T-helper 2 cell treated with Interferon-gamma antibody and Interleukin-4, amounts not matched to agents 5 μg/mL and 100 μg/mL, for 36 hours (primary cell): ENCODE measurements at places on chromosomes 12 and 14.

DNA sequence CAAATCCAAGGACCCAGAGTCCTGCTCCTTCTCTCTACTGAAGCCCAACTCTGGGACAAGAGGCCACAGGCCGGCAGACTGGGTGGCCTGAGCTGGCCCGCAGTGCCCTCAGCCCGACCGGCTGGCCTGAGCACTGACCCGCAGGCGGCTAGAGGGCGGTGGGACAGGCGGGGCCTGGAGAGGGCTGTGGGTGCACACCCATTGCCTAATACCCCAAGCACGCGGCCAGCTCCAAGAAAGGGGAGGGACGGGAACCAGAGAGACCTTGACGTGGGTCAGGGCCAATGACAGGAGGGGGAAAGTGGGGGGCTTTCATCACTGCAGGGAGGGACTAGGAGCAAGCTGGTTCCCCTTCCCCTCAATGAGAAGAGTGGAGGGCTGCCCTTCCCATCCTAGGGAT is 2.0 kb upstream of the WNT10B start:
- no peak for DNase-seq

- DNase-seq = no peak
Measured at GRCh38 chr14:82313889-82314288, 780.2 kb upstream of the SEL1L start.

DNA sequence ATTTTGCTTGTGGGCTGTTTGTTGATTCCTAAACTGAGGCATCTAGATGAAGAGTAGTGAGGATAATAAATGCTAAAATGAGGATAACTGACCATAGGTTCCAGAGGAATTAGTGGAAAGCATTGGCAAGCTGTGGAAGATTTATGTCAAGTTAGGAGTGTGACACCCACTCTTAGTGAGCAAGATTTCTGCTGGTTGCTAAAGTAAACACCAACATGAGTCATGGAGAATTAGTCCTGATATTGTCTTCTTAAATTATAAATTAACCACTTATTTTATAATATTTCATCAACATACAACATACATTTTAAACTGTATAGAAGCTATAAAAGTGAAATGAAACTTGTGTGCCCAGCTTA is 328.2 kb downstream of the RPL10L start:
- no peak for DNase-seq

DNA sequence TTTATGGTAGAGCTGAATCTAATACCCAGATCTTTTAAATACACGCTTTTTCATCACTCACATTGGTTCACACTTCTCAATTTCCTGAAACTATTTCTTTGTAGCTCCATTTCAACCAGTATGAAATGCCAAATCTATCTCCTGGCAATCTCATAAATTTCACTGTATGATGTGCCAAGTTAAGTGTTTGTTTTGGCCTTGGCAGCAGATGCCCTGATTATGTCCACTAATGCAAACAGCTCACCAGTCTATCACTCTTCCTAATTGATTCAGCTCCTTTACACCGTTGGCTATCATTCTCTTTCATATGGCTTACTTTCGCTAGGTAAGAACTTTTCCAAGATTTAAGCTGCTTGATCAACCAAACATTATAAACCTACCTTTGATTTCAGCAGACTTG is 58.6 kb downstream of the ZFC3H1 start:
- no peak for DNase-seq

GRCh38 chr12:57343703-57344378 is 87.0 kb downstream of the R3HDM2 start:
- peak; percentile 5 for DNase-seq

DNA sequence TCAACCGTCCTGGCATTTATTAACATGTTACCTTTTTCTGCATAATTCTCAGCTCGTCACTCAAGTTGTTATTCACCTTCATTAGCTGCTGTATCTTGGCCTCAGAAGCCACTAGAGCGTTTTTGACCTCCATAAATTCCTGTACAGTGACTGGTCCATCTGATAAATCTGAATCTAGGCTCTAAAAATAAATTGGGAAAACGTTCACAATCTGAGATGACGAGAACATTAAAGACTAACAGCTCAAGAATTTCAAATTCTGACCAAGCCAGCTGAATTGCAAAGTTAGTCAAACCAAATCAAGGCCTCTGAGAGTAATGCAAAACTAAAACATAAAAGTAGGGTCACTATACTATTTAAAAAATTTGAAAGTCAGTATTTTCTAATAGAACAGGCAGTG is 45.0 kb downstream of the GIT2 start:
- DNase-seq = no peak

DNA sequence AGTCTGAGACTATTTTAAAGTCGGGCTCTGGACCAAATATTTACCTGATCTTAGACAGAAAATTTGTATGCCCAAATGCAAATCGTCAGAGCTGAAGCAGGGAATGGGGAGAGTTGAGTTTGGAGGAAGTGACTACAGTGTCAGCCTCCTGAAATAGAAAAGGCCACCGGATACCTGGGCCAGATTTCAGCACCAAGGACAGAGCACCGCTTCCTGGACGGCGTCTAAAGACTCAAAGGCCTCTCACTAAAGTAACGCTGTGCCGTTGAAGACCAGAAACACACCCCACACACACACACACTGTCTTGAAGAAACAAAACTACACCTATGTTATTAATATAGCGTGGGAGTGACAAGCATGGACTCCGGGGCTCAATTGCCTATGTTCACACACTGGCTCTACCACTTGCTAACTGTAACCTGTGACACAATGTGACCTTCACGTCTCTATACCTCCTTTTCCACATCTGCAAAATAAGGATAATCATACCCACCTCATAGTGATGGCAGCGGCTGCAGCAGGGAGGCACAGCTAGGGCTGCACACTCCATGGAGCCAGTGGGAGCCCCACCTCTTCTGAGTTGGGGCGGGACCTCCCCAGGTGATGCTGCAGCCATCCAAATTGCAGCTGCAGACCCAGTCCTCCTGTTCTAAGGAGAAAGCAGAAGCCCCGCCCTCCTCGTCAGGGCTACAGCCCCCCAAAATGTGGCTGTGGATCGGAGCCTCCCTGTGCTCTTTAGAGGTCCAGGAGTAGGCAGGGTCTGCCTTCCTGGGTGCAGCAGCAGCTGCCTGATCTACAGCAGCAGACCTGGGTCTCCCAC is 35.6 kb downstream of the KRT76 start:
- peak; percentile 49 for DNase-seq

GRCh38 chr14:76742185-76742584 is 19.1 kb upstream of the VASH1 start:
- DNase-seq = no peak

DNA sequence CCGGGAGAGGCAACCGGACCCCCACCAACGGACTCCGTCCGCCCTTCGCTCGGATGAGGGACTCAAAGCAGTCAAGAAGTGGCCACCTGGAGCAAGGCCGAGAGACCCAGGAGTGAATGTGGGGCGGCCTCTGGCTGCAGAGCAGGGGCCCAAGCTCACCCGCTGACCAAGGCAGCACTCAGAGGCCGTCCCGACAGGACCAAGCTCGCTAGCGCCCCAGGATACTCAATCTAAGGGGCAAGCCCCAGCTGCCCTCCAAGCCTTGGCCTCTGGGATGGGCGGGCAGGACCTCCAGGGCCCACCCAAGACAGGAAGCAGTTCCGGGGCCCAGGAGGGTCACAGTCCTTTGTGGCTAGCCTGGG is 936 bp downstream of the AKT1 start:
- no peak for DNase-seq

DNA sequence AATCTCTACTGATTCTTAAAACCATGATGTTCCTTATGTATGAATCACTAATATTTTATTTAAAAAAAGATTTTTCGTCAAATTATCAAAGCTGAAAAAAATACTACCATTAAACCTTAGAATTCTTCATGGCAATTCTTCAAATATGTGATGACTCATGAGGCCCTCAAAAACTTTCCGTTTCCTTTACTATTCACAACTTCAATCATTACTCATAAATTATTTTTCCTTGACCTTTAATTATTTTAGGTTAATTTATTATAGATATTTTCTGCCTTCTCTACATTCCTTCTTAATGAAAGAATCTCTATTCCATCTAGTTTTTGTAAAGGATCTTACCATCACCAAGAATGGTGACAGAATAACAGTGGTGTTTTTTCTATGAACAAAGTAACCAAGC is 162.1 kb upstream of the SOX5 start:
- DNase-seq = no peak

DNA sequence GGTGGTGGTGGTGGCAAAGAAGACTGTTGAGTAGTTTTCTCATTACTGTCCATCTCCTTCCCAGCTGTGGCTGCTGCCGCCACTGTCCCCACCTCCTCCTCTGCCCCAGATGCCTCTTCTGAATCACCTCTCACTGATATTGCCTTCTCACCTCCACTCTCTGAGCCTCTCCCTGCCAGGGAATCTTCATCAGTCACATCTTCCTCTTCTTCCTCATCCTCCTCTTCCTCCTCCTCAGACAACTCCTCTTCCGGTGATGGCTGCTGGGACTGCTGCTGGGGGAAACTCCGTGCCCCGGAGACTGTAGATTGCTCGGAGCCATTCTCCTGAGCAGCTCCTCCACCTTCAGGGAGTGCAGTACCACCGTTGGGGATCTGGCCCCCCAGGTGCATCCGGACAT is 2.9 kb downstream of the SALL2 start:
- DNase-seq = no peak

- DNase-seq = no peak
Measured at GRCh38 chr12:128564956-128565355, 258.8 kb downstream of the SLC15A4 start.

DNA sequence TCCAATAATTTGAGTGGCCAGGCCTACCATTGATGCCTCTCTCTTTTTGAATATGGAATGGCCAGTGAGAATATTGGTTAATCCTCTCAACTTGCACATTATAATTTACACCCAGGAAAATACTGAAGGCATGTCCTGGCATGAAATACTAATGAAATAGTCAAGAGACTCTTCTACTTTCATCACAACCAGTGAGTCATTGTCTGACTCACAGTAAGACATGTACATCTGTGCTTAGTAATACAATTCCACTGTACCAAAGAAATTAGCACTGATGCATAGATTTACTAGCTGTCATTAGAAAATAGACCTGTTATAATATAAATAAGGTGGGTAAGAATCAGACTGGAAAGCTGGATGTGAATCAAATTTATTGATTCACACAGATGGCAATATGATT is 31.6 kb downstream of the KCNC2 start:
- DNase-seq = no peak

GRCh38 chr12:102167821-102168604 is 29.6 kb downstream of the PMCH start:
- DNase-seq = no peak

GRCh38 chr14:66037361-66037760 is 448.8 kb upstream of the CCDC196 start:
- no peak for DNase-seq

DNA sequence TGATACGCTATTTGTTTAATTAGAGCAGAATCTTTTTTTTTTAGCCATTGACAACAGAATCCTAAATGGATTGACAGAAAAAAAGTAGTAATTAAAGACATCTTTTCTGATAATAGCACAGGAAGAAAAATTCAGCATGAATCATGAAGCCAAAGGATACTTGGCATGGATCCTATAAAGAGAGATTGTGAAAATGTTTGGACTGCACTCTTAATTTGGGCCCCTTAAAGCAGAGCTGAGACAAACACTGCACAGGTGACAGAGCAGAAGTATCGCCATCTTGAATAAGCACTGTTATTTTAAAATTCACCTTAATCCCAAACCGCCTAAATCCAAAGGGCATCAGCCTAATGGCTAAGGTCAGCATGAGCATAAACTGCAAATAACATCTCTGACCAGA is 48.8 kb upstream of the SEL1L start:
- DNase-seq = no peak

- DNase-seq = no peak
Measured at GRCh38 chr12:91119089-91119488, 7.8 kb upstream of the LUM start.

DNA sequence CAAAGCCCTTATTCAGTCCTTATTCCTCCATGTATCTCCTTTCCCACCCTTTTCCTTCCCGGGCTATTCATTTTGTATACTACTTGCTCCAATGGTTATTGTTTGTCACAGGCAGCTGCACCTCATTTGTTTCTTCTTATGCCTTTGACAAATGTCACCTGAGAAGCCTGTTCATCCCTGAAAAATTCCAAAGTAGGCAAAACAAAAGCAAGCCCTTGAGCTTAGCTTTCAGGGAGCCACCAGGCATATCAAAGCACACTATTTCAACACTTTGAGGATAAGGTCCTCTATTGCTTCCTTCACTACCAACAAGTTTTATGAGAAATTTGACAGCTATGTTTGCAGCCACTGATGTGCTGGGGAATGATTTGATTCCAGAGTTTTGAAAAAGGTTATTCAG is 738.7 kb upstream of the LMO3 start:
- DNase-seq = no peak

- no peak for DNase-seq
Measured at GRCh38 chr12:15629108-15629507, 160.1 kb downstream of the EPS8 start.

- DNase-seq = no peak
Measured at GRCh38 chr12:62928632-62929031, 6.3 kb downstream of the PPM1H start.
